ENCODE measurements at places on chromosomes 7 and 10. TPM values are rescaled to one million over a fixed set of nuclear protein-coding genes. Genes with fewer than 3 reads are reported as not detected.
A peak's percentile ranks its signal among the peaks of the same experiment; 100 is the strongest.

ICA1 gene
- 9.4 TPM for total RNA-seq

PDZD7 gene
- 0.04 TPM for total RNA-seq

SPDYE2 gene
- not detected for total RNA-seq

CYP26C1 gene
- total RNA-seq, result not detected

SHLD2 gene
- total RNA-seq, result 17.7 TPM

HOXA2 gene
- total RNA-seq, result 1.1 TPM

GPR37 gene
- total RNA-seq, result 5.9 TPM

NRG3 gene
- not detected for total RNA-seq

KCP gene
- 1.8 TPM for total RNA-seq

NEUROD6 gene
- not detected for total RNA-seq

GRCh38 chr7:83849131-83849530 is 200.2 kb upstream of the SEMA3E start:
- ATAC-seq, result no peak

DNA sequence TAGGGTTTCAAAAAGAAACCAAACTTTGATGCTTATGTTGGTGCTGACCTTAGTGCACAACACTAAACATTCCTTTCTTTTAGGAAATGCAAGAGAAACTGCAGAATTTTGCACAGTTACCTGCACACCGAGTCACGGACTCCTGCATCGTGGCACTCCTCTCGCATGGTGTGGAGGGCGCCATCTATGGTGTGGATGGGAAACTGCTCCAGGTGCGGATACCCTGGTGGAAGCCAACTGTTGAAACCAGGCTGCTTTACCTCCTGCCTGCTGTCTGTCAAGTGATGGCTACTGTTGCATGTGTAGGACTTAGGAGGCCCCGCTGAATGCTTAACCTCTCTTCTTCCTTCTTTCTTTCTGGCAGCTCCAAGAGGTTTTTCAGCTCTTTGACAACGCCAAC is 11.7 kb downstream of the CASP2 start:
- peak; percentile 75 for ATAC-seq

DNA sequence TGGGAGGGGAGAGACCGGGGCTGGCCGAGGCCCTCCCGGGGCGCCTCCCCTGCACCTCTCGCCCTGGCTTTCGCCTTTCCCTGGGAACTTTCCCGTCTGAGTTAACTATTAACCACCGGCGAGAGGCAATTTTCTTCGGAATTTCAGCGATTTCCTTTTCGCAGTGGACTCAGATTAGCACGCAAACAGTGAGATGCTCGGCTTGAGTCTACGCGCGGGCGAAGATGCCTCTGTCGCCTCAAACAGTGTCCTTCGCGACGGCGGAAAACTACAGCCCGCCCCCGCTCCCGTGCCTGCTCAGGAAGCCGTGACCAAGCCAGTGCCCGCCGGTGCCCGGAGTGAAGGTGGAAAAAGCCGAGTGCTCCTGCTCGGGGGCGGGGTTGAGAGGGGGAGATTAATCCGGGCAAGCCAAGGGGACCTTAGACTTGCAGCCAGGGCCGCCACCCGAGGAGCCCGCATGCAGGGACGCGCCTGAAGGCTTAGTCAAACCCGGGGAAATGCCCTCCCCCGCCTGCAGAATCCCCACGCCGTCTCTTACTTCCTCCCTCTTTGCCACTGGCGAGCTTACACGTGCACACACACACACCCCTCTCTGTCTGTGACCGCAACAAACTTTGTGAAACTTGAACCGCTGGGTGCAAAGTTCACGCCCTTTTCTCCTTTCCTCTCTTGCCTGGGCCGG is 14.5 kb upstream of the PAX2 start:
- peak; percentile 71 for ATAC-seq

DNA sequence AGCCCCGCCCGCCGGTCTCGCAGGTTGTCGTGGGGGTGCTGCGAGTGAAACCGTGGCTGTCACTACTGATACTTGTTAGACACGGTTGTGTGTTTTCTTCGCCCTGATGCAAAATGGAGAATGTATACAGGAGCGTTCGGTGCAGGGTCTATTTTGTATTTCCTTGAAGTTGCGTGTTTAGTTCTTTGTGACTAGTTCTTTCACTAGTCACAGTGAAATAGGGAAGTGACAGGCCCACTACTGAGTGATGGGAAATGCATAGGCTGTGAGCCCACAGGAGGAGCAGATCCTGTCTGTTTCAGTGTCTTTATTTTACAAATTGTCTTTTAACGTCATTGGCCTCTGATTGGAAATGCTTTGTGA is 675 bp downstream of the ABRAXAS2 start:
- ATAC-seq, result peak; percentile 24

DNA sequence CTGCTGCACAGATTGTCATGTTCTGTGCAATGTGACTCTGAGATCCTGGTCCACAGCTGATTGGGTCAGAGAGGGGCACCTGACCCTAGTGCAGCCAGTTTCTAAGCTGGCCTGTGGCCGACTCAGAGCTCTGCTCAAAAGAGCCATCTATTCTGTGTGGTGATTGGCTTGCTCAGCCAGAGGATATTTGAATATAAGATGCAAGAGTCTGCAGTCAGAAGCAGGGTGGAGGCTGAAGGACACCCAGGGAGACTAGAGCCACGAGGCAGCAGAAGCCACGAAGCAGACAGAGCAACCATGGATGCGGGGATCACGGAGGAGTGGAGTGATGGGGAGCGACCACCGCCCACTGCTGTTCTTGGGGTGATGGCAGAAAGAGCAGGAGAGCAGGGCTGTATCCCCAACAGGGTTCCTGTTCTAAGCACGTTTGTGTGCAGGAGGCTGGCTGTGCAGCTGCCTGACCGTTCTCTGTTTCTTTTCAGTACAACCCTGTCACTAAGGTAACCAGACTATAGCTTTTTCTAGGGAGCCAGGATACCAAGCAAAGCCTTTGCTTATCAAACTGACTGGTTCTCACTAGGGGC is 19.5 kb upstream of the RHEB start:
- peak; percentile 52 for ATAC-seq

DNA sequence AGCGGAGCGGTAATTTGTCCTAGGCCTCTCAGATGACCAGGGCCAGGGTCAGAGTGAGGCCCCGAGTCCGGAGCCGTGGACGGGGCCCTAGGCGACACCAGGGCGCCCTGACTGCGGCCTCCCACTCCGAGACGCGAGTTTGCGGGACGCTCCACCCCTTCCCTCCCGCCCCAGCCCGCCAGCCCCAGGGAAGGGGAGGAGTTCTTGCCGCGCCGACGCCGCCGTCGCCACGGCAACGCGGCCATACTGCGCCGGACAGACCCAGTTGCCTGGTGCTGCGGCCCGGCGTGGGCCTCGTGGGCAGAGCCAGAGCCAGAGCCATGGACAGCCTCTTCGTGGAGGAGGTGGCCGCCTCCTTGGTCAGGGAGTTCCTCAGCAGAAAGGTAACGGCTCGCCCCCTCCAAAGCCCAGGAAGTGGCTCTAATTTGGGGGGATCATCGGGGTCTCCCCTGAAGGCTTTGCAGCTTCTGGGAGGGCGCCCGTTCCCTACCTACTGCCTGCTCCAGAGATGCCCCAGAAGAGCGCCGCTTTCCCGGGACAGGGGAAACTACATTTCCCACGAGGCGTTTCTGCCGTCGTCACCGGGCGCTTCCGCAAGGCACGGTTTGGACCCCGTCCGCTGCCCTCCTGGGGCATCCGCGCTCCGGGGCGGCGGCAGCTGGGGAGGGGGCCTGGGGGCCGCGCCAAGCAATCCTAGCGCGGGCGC is at the start of gene MINDY4:
Gene MINDY4 (plus strand): TSS at position 244 of the 706 bp plus-strand sequence. CDS start 77 bp downstream, at position 321.
- peak; percentile 88 for ATAC-seq

DNA sequence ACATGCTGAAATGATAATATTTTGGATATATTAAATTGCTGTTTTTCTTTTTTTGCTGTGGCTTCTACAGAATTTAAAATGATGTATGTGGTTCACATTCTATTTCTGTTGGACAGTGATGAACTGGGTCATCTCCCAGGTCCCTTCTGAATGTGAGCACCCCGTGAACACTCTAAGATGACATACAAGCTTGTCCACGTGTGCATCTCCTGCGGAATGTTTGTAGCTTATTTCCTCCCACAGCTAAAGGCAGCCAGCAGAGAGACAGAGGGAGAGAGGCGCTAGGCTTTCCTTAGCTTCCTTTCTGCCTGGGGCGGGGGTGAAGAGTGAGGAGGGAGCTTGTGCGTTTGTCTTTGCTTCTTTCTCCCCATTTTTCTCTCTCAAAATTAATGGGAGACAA is 219.1 kb downstream of the EMX2 start:
- ATAC-seq, result no peak

GRCh38 chr10:77770081-77770867 is 132.7 kb upstream of the KCNMA1 start:
- ATAC-seq, result no peak

DNA sequence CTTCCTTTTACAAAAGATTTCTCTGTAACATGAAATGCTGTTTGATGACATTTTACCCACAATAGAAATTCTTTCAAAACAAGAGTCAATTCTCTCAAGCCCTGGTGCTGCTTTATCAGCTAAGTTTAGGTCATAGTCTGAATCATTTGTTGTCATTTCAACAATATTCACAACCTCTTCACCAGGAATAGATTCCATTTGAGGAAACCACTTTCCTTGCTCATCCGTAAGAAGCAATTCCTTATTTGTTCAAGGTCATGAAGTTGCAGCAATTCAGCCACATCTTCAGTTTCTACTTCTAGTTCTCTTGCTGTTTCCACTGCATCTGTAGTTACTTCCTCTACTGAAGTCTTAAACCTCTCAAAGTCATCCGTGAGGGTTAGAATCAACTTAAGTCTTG is 315.3 kb downstream of the TYW1 start:
- ATAC-seq, result no peak

- no peak for ATAC-seq
Observed at GRCh38 chr7:40826411-40827221, 691.8 kb downstream of the SUGCT start.

- no peak for ATAC-seq
Observed at GRCh38 chr7:153188630-153189029, 429.1 kb downstream of the ACTR3B start.

GRCh38 chr7:76247938-76248337 is 46.2 kb downstream of the SRRM3 start:
- ATAC-seq, result no peak

GRCh38 chr10:23818484-23818883 is 379.6 kb downstream of the OTUD1 start:
- no peak for ATAC-seq

GRCh38 chr10:133196221-133196915 is 33.6 kb upstream of the UTF1 start:
- no peak for ATAC-seq

DNA sequence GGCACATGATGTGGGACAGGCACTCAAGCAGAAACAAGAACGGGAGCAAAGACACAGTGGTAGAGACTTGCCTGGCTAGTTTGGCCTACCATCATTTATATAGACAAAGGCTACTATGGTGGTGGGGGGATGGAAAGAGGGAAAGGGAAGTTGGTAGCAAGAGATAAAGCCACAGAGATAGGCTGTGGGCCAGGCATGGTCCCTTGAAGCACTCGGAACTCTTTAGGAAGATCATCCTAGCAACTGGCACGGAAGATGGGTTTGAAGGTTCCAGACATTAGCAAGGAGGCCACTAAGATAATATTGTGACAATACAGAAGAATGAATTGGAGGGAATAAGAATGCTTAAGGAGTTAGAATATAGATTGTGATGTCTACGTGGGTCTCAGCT is 319.6 kb downstream of the ELMO1 start:
- no peak for ATAC-seq

- ATAC-seq, result peak; percentile 93
Observed at GRCh38 chr7:6392712-6393666, 54.8 kb downstream of the DAGLB start.

- no peak for ATAC-seq
Observed at GRCh38 chr10:32376771-32377170, 29.8 kb upstream of the EPC1 start.

- no peak for ATAC-seq
Observed at GRCh38 chr7:96675548-96675947, 34.1 kb downstream of the SEM1 start.

- ATAC-seq, result no peak
Observed at GRCh38 chr7:94491410-94491809, 18.2 kb upstream of the CASD1 start.

- ATAC-seq, result no peak
Observed at GRCh38 chr10:76982671-76983070, 654.9 kb downstream of the KCNMA1 start.

DNA sequence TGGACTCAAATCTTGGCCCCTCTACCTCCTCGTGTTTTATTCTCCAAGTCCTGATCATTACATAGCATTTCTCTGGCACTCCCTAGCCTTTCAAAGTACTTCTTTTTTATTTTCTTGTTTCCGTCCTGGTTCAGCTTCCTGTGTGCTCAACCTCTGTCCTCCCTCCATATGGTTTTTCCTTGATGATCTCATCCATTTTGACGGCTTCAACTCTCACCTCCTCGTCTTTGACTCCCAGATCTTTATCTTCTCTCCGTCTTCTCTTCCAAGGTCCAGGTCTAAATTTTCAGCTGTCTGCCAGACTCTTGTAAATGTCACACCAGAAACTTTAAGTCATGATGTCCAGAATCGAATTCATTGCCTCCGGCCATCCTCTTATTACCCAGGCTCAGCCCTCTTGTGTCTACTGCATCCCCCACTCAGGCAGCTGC is 23.3 kb upstream of the GFRA1 start:
- ATAC-seq, result no peak

DNA sequence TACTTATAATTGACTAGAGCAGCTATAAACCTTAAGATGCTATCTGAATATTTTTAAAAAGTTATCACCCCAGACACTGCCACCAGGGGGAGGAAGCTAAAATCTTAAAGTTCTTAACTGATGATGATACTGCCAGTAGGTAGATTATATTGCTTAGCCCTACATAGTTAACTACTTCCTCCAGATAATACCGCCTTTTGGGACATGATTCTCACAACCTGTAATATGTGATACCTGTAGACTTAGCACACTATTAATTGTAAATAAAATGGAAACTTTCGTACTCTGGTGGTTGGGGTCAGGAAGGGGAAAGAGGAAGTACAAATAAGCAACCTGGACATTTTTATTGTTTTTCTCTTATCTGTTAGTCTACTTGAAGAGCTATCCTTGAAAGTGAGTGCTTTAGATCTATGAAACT is 268.9 kb downstream of the ADK start:
- ATAC-seq, result no peak

DNA sequence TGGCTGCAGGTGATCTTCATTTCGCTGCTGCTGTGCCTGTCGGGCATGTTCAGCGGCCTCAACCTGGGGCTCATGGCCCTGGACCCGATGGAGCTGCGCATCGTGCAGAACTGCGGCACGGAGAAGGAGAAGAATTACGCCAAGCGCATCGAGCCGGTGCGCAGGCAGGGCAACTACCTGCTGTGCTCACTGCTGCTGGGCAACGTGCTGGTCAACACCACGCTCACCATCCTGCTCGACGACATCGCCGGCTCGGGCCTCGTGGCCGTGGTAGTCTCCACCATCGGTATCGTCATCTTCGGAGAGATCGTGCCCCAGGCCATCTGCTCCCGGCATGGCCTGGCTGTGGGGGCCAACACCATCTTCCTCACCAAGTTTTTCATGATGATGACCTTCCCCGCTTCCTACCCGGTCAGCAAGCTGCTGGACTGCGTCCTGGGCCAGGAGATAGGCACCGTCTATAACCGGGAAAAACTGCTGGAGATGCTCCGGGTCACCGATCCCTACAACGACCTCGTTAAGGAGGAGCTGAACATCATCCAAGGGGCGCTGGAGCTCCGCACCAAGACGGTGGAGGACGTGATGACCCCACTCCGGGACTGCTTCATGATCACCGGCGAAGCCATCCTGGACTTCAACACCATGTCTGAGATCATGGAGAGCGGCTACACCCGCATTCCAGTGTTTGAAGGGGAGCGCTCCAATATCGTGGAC is 1.3 kb downstream of the CNNM2 start:
- no peak for ATAC-seq

GRCh38 chr7:155469311-155470185 is 11.6 kb downstream of the EN2 start:
- no peak for ATAC-seq

Data from esophagus mucosa (tissue), 1 donor.